Activated CD4-positive, alpha-beta T cell treated with anti-CD3 and anti-CD28 coated beads, Interleukin-2, amount 10 ng/mL, durations not matched to agents 7 days and 5 days (primary cell): ENCODE measurements at places on chromosomes 12 and 14. TPM values are rescaled to one million over a fixed set of nuclear protein-coding genes. Genes with fewer than 3 reads are reported as not detected.

The VSX2 gene
- total RNA-seq, result not detected

The GLIPR1 gene
- total RNA-seq, result 35.2 TPM

GRCh38 chr12:40583743-40584142 lies 108.5 kb upstream of the CNTN1 start:
- H3K4me3 ChIP-seq, result no peak overlapping the region
- no peaks in the 10 kb centered on the region for H3K36me3 ChIP-seq
- no peaks in the 10 kb centered on the region for H3K4me1 ChIP-seq
- DNase-seq, result no peak

DNA sequence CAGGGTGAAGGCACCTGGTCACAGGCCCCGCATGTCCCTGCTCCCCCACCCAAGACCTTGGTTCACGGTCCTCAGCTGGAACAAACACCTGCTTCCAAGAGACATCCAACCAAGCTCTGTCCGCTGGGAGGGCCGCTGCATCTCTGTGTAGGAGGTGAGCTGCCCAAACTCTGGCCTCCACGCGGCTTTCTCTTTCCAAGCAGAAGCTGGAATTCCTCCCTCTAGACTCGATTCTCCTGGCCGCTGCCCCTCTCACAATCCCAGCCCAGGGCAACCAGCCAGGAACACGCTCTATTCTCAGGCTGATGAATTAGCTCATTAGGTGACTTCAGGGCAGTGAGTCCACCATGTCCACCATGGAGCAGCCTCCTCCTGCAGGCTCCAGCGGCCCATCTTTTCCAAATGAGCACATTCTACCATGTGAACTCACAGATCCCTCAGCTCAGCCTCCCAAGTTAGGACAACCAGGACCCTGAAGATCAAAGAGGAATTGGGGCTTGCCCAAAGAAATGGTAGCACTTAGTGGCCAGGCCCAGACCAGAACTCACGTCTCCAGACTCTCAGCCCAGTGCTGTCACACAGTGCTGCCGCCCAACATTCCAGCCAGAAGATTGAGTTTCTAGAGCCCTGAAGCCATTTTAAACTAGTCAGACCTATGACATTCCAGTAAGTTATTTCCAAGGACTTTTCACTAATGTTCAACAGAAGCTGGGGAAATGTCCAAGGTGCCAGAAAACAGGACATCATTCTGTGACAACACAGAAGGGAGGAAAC lies 146.6 kb downstream of the ANO2 start:
- DNase-seq, result no peak
- H3K4me1 ChIP-seq, result no peaks in the 10 kb centered on the region
- no peaks in the 10 kb centered on the region for H3K27me3 ChIP-seq

GRCh38 chr14:103649001-103649400 lies 20.0 kb downstream of the KLC1 start:
- no peaks in the 10 kb centered on the region for H3K27me3 ChIP-seq
- no peaks in the 10 kb centered on the region for H3K36me3 ChIP-seq
- peaks cover 5% of the 10 kb centered on the region for H3K4me1 ChIP-seq
- no peak overlapping the region for H3K27ac ChIP-seq
- H3K4me3 ChIP-seq, result no peak overlapping the region
- DNase-seq, result no peak

- no peak overlapping the region for H3K4me3 ChIP-seq
- DNase-seq, result no peak
- H3K36me3 ChIP-seq, result peaks cover 15% of the 10 kb centered on the region
- H3K27ac ChIP-seq, result no peak overlapping the region
- peaks cover 67% of the 10 kb centered on the region for H3K4me1 ChIP-seq
- no peaks in the 10 kb centered on the region for H3K27me3 ChIP-seq
Measured at GRCh38 chr14:98231210-98231609, 1040.8 kb downstream of the BCL11B start.

GRCh38 chr12:6488240-6488639 lies 4.8 kb downstream of the MRPL51 start:
- no peak for DNase-seq
- H3K4me3 ChIP-seq, result no peak overlapping the region
- H3K27ac ChIP-seq, result no peak overlapping the region
- H3K4me1 ChIP-seq, result peaks cover 10% of the 10 kb centered on the region
- H3K27me3 ChIP-seq, result no peaks in the 10 kb centered on the region
- peaks cover 14% of the 10 kb centered on the region for H3K36me3 ChIP-seq
